Esophagus squamous epithelium (tissue), 5 donors: ENCODE measurements at places on chromosomes 12 and 14.

DNA sequence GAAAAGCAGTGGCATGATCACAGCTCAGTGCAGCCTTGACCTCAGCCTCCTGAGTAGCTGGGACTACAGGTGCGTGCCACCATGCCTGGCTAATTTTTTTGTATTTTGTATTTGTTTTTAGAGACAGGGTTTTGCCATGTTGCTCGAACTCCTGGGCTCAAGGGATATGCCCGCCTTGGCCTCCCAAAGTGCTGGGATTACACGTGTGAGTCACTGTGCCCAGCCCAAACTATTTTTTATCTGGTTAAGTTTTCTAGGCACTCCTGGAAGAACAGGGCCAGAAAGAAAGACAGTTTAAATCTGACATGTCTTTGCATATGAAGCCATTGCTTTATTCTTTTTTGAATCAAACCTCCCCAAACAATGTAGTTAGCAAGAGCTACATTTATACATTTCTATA is 27.5 kb upstream of the PTGR2 start:
- no peak for DNase-seq

DNA sequence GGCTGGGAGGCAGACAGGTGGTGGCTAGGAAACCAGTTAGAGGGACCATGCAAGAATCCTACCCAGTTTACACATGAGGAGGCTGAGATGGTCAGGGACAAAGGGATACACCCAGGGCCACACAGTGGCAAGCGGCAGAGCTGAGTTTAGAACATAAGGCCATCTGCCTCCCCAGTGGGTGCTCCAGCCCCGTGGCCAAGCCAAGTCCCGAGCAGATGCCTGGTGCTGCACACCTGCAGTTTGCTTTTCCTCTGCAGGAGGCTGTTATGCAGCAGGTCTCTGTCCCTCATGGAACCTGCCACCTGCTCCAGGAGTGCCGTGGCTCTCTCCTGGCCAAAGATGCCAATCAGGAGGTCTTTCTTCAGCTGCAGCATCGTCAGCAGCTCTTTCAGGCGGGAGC is 70.8 kb downstream of the SYNE3 start:
- no peak for DNase-seq

DNA sequence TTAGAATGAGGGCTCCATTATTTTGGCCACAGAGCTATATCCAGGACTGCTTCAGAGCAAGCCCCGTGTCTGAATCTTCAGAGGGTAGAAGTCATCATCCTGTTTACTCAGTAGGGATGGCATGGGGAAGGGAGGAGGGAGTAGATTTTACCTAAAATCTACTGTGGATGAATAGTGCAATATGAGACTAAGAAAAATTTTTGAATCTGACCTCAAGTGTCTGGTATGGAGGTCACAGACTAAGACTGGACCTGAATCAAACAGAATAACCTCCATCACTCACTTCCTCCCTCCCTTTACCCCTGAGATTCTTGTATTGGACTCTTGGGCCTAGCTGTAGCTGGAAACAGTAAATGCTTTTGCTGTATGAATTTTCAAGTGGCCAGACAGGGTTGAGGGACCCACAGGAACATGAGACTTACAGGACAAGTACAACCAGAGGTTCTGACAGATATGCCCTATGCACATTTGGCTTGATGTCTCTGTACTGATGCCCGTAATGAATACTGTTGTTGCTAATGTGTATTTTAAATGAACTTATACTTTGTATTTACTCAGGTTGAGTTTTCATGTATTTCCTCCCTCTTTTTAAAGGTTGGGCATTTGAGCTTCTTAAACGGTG is 78.5 kb downstream of the CCDC91 start:
- no peak for DNase-seq

DNA sequence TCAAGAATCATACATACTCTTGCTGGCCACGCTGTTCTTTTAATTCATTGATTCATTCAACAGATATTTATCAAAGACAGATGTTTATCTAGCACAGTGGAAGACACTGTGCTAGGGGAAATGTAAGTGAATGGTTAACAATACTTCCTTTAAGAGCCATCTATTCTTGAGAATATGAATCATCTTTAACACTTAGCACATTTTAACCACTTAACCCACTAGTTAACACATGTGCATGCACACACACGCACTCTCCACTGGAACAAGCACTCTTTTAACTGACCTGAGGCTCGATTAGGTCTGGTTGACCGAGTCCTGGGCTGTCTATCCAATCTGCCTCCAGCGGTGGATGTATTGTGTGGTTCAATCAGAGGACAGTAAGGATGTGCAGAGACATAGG is 34.6 kb downstream of the LMNTD1 start:
- DNase-seq: no peak

DNA sequence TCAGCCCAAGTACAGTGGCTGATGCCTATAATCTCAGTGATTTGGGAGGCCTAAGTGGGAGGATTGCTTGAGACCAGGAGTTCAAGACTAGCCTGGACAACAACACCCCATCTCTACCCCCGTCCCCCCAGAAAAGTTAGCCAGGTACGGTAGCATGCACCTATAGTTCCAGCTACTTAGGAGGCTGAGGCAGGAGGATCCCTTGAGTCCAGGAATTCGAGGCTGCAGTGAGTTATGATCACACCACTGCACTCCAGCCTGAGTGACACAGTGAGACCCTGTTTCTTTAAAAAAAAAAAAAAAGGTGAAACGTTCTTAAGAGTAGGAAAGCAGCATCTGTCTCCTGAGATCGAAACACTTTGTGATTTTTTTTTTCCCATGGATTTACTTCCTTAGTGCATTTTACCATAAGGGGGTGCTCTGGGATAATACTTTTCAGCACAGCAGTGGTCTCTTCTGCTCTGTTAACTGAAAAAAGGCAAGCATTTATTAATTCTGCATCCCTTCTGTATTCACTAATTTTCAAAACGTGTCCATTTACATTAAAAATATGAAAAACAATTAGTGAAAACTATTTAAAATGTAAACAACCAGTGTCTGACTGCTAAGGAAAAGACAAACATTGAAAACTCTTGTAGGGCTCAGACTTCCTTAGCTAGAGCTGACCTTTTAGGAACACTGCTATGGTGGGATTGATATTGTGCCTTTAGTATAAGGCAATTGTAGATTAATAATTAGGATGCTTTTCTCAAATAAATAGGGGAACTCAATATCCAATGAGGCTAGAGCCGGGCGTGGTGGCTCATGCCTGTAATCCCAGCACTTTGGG is 31.2 kb upstream of the USP44 start:
- DNase-seq: no peak

GRCh38 chr12:93165384-93165932 is 212.3 kb upstream of the NUDT4 start:
- DNase-seq: no peak

DNA sequence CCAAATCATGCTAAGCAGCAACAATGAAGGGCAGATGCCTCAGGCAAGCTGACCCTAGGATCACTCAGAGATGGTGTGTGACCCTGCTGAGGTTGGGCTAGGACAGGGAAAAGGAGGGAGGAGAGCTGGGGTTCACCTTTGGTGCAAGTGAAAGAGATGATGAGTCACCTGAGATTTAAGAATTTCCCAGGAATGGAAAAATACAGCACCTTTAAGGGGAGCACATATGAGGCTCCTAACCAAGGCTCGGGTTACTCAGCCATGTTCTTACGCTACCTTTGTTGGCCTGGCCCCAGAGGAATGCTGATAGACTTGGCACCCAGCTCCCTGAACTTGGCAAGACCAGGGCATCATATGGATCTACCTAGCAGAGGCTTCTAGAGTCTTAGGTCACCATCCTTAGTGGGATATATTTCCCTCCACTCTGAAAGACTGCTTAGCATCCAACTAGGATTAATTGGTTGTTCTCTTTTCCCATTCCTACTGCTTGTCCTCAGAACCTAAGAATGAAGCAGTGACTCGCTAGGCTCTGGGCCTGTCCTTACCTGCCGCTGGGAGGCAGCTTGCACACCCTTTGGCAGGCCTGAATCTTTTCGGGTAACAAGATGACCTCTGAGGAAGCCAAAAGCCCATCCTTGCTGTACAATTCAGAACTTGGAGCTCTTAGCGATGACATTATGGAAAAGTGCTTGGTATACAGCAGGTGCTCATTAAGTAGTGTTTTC is 4.0 kb upstream of the NAA25 start:
- no peak for DNase-seq

- no peak for DNase-seq
These were observed 11.2 kb upstream of the TCP11L2 start for GRCh38 chr12:106291342-106291741.

DNA sequence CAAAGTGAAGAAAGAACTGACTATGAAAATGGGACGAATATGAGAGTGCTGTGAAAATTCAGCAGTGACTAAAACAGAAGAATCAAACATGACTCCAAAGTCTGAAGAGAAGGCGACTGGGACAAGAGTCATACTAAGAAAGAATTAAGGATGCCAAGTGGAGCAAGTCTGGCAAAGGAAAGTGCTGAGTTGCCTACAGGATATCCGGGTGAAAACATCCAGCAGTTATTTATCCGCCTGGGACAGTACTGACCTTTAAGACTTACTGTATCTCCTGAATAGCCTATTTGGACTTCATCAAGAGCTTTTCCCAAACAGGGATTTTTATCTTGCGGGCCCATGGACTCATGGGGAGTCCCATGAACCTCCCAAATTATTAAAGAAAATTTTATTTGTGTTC is 41.1 kb downstream of the KICS2 start:
- no peak for DNase-seq

- no peak for DNase-seq
These were observed 161.1 kb downstream of the BTG1 start for GRCh38 chr12:91984556-91984955.
